Fibroblast of skin of right biceps (primary cell): ENCODE measurements at places on chromosomes 4 and X.

DNA sequence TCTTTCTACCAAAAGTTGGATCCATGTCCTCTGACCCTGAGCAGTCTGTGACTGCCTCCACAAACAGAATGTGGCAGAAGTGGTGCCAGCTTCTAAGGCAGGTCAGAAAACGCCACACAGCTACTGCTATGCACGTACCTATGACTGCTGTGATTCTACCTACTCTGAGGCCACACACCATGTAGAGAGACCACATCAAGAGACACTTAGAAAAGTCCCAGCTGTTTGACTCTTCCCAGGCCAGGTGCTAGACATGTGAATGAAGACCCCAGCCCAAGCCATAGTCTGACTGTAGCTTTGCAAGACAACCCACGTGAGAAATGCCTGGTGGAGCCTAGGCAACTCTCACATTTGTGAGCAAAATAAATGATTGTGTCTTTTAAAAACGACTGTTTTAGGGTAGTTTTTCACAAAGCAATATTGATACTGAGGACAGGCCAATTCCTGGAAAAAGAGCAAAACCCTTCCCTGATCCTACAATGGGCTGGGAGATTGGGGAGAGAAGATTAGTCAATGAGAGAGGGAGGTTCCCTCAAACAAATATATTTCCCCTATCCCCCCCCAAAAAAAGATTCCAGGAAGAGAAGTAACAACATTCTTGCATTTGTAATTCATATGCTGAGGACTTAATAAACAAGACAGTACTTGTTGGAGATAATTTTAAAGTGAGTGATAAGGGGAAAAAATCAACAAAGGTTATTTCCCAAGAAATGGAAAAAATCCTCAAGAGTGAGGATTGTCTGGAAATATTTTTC, 33.3 kb downstream of the FRYL start:
- DNase-seq, result no peak

DNA sequence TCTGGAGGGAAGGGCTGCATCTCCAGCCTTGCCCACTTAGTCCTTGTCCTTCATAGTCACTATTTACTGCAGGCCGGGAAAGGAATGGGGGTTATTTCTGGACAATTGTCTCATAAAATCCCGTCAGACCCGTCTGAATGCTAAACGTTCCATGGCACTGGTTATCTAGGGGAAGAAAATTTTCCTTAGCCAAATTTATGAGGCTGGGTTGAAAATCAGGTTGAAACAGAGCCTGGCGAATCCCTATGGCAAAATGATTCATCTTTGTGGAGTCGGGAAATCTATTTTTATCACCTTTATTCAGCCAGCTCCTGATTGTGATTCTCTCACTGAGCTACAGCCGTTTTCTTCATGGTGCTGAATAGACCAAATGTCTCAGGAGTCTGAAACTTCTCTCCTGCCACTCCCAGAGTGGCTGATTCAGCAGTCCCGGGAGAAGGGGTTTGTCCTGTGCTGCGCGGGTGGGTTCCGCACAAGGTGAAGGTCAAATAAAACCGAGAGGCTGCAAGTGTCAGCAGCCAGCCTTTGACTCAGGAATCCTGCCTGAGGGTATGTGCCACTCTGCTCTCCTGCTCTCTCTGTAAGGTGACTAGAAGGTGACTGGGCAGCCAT, 1.0 kb downstream of the LIMCH1 start:
- DNase-seq, result no peak

DNA sequence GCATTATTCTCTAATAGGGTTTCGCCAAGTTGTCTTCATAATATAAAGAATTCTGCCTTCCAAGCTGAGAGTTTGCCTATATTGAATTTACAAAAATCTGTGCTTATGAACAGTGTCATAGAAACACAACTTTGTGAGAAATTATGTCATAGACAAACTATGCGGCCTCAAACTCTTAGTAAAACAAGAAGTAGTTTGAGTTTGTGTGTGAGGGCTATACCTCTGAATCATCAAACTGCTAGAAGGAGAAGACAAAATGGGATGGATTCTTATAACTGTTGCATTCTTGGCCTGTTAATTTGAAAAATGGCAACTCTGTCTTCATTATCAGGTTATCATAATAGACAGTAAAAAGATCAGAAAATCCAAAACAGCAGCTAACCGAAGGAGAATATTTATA, 46.1 kb upstream of the NAP1L5 start:
- DNase-seq, result peak; percentile 89

DNA sequence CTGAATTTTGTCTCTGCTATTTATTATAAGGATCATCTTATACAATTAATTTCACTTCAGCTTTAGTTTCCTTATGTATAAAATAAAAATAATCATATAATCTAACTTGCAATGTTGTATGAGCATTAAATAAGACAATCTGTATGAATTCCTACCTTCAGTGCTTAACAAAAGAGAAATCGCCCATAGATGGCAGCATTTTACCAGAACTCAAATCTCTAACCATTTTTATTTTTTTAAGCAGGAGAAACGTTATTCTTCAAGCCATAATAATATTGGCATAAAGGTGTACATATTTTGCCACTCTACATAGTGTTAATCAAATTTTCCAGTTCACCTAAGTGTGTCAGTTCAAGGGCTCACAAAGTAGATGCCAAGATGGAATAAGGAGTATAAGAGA, 78.8 kb downstream of the TMEM47 start:
- peak; percentile 38 for DNase-seq

- DNase-seq, result no peak
Observed at GRCh38 chr4:26104056-26104685, 190.2 kb downstream of the SMIM20 start.

- no peak for DNase-seq
Observed at GRCh38 chr4:168849997-168850396, 160.1 kb downstream of the CBR4 start.

- no peak for DNase-seq
Observed at GRCh38 chr4:75065909-75066308, 133.0 kb downstream of the PARM1 start.

GRCh38 chr4:59068722-59069418, 1958.7 kb upstream of the IGFBP7 start:
- no peak for DNase-seq

- DNase-seq, result peak; percentile 49
Observed at GRCh38 chr4:158624889-158625478, 46.7 kb downstream of the C4orf46 start.

- no peak for DNase-seq
Observed at GRCh38 chrX:153657161-153657560, 10.2 kb downstream of the DUSP9 start.

GRCh38 chr4:78667325-78667724, 108.8 kb upstream of the BMP2K start:
- DNase-seq, result no peak

- DNase-seq, result no peak
Observed at GRCh38 chr4:16710198-16710597, 188.2 kb downstream of the LDB2 start.

DNA sequence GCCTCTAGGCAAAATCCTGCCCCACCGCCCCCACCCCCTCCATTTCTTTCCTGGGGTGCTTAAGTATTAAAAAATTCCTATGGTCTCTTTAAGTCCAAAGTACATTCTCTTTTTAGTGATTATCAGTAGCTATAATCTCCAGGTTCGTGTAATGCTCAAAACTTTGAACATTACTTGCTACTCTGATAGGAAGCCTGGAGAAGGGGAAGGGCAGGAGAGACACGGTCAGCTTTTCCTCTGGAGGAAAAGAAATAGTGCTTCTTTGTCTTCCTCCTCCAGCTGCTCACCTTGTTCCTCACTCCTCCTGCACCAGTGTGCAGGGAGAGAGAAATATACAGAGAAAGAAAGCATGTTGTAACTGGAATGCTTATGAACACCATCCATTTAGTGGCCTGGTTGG, 80.4 kb downstream of the PPP1R2C start:
- DNase-seq, result no peak

- DNase-seq, result no peak
Observed at GRCh38 chr4:100696531-100696930, 178.7 kb upstream of the EMCN start.

DNA sequence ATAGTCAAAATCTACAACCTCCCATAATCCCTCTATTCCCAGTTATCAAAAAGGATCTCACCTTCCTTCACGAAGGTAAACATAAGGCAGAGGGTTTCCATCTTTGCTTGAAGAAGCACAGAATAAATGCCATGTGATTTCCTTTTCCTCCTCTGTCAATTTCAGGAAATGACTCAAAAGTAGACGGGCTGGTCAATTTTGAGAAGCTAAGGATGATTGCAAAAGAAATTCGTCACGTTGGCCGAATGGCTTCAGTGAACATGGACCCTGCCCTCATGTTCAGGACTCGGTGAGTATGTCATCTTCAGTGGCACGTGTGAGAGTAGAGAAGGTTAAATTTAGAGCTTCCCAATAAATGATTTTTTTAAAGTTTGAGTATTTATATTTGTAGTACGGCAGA, 240.2 kb downstream of the RAPGEF2 start:
- no peak for DNase-seq

DNA sequence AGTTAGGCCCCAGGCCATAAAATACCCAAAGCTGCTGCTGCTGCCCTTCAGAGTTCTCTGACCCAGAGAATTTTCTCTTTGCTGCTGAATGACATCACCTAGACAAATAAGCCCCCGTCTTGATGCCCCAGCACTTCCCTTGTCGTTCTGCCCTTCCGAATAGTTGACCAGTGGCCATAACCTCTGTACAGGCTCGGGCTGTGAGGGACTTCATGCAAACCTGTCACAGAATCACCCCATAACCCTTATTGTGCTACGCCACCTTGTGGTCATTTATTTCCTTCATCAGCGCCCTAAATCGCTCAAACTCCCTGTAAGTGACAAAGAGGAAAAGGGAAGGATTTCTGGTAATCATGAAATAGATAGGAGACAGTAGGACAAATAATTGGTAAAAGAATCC, 18.8 kb downstream of the SPACA5 start:
- peak; percentile 51 for DNase-seq

DNA sequence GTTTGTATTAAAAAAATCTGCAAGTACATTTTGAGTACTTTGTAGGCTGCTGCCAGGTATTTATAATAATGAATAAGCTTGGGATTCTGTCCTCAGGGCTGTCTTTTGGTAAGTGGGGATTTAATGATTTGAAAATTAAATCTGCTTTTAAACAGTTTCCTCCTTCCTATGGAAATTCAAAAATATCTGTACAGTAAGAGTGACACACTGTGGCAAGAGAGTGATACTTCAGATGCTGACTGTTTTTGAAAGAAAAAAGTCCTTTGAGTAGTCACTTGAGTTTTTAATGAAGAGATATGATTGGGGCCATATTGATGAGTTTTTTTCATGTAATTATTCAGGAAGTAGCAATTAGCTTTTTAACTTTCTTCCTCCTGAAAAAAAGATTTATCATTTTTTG, 49.2 kb downstream of the SMARCAD1 start:
- no peak for DNase-seq

DNA sequence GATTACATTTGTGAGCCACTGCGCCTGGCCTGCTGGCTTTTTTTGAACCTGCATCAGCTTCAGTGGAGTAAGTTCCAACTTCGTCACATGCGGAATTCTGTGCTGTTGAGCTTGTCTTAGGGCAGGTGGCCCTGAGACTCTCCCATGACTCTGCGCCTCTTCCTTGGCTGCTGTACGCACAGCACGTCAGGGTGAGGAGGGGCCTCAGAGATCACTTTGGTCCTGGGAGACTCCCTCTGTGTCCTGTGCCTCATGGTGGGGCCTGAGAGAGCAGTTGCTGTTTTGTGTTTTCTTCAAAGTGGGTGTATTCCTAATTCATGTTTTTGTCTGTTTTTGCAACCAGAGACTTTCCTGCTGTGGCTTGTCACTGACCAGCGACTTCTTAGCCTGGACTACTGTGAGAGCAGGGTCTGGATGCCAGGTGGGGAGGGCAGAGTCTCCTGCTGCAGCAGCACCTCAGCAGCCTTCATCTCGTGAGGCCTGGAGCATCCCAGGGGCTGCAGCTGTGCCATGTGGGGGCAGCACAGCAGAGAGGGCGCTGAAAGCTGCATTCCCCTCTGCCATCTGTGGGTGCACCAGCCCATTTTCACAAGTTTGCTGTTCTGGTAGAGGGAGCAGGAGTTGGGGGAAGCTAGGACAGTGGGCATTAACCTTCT, 107.8 kb downstream of the TNIP2 start:
- DNase-seq, result no peak

- DNase-seq, result peak; percentile 38
Observed at GRCh38 chr4:70183168-70183939, 12.2 kb upstream of the ODAM start.

DNA sequence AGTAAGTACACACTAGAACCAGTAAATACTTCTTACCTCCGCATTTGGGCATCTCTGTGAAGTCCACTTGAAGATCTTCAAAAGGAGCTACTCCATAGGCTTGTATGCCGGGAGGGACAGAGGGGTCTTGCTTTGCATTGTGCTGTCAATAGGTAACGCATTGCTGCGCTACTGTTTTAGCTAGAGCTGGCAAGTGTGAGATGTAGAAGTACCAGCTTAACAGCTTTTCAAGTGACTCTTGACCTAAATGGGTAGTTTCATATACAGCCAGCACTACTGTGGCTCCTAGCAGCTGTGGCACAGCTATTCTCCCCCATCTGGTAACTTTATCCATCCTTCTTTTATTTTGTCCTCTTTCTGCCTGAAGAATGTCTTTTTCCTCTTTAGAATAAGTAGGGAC, 205.3 kb upstream of the KLF8 start:
- no peak for DNase-seq

- no peak for DNase-seq
Observed at GRCh38 chrX:77691916-77692315, 94.1 kb downstream of the ATRX start.

DNA sequence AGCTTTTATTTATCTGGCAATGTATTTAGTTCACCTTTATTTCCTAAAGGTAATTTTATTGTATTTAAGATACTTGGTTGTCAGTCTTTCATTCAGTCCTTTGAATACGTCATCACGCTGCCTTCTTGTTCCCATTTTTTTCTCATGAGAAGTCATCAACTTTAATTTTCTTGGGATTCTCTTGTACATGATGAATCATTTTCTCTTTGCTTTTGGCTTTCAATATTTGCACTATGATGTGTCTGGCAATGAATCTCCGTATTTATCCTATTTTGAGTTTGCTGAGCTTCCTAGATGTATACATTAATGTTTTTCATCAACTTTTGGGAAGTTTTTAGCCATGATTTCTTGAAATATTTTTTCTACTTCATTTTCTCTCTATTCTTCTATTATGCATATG, 28.4 kb downstream of the CLDN2 start:
- no peak for DNase-seq

DNA sequence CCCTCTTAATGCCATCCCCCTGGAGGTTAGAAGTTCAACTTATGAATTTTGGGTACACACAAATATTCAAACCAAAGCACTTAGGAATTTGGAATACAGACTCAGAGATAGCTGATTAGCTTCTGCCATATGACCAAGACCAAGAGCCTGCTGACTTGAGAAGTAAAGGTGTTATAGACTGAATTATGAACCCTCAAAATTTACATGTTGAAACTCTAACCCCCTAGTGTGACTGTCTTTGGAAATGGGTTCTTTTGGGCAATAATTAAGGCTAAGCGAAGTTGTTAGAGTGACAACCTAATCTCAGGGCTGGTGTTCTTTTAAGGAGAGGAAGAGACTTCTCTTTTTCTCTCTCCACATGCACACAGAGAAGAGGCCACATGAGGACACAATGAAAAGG, 151.2 kb downstream of the COX18 start:
- DNase-seq, result no peak

GRCh38 chrX:153884590-153884989, 1.4 kb downstream of the L1CAM start:
- no peak for DNase-seq
